ENCODE measurements at places on chromosomes 4 and X. TPM values are rescaled to one million over a fixed set of nuclear protein-coding genes. Genes with fewer than 3 reads are reported as not detected.

UGT2A1 gene
- not detected for total RNA-seq

AFM gene
- total RNA-seq, result not detected

ITM2A gene
- total RNA-seq, result 2.1 TPM

TSPAN5 gene
- total RNA-seq, result 46.8 TPM

JCHAIN gene
- 0.34 TPM for total RNA-seq

BBS12 gene
- 5.9 TPM for total RNA-seq

ADH7 gene
- total RNA-seq, result not detected

FGFBP2 gene
- not detected for total RNA-seq

LIMCH1 gene
- total RNA-seq, result 0.17 TPM

SSX4 gene
- total RNA-seq, result not detected

HTN1 gene
- total RNA-seq, result not detected

VCX3B gene
- total RNA-seq, result not detected

TRIM60 gene
- total RNA-seq, result not detected

NLRP2B gene
- total RNA-seq, result not detected

Data from bronchial smooth muscle cell (primary cell).